ENCODE measurements at places on chromosomes 6 and 20.

DNA sequence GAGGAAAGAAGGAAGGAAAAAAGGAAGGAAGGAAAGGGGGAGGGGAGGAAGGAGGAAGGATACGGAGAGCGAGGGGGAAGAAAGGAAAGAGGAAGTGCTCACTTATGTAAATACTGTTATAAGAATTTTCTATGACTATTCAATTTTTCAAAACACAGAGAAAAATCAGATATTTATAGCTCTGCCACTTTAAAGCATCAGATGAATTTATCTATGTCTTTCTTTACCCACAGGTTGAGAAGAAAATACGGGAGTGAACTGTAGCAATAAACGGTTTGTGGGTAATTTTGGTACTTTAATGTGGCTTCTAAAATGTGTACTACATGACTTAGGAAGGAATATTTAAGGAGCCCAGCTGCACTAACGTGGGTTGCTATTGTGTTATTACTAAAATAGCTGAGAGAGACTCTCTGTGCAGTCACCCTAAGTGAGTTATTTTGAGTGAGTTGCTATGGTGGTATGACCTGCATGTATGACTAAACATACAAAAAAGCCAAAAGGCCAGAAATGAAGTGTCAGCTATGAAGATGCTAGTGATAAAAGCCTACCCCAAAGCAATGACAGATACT lies 225.5 kb downstream of the SOD2 start:
- no peak for DNase-seq

- DNase-seq: no peak
Measured at GRCh38 chr6:47967843-47968242, 143.2 kb downstream of the PTCHD4 start.

GRCh38 chr6:82458147-82458546 lies 94.5 kb downstream of the TPBG start:
- DNase-seq: no peak

DNA sequence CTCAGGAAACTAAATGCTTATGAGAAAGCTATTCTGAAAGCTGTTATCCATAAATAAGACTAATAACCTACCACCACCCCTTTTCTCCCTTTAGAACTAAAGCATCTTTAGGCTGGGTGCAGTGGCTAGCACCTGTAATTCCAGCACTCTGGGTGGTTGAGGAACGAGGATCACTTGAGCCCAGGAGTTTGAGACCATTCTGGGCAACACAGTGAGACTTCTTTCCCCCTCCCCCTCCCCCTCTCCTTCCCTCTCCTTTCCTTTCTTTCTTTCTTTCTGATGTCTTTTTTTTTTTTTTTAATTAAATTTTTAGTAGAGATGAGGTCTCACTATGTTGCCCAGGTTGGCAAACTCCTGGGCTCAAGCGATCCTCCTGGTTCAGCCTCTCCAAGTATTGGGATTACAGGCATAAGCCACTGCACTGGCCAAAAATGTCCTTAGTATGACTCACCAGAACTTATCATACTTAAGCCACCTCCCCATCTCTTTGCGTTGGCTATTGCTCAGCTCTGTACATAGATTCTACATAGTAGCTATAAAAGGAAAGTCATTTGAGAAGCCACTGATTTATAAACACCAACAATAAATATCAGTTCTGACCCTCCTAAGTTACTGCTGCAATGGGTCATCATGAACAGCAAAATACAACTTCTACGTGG lies 54.8 kb upstream of the SPDEF start:
- DNase-seq: peak; percentile 39

GRCh38 chr6:135014353-135014832 lies 40.2 kb downstream of the HBS1L start:
- no peak for DNase-seq

DNA sequence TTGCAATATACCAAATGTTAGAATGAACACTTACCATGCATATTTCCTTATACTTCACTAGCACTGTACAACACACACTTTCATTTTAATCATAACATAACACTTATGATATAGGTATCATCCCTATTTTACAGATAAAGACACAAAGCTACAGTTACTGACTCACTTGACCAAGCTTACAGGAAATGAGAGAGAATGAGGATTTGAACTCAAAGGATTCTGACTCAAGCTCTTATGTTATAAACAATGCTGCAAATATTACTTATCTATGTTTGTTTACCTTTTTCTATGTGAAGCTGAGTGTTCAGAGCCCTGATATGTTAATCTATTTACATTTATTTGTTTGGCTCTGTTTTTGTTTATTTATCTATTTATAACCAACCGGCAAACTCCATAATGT lies 245.4 kb downstream of the PTPRK start:
- peak; percentile 66 for DNase-seq

DNA sequence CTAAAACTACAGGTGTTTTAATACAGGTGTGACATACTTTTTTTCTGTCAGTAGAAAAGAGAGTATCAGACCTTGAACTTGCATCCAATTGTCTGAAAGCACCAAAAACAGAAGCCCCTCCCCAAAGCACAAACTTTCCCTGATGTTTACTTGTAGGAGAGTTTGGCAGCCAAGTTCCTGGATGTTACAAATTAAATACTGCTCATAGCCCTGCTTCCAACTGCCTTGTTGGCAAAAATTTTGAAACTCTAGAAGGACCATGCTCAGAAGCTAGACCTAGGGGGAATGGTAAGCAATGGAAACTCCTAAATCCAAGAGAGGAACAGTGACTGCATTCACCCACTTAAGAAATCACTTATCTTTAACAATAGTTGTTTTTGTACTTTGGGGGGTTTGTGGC lies 17.0 kb upstream of the ARG1 start:
- DNase-seq: no peak

DNA sequence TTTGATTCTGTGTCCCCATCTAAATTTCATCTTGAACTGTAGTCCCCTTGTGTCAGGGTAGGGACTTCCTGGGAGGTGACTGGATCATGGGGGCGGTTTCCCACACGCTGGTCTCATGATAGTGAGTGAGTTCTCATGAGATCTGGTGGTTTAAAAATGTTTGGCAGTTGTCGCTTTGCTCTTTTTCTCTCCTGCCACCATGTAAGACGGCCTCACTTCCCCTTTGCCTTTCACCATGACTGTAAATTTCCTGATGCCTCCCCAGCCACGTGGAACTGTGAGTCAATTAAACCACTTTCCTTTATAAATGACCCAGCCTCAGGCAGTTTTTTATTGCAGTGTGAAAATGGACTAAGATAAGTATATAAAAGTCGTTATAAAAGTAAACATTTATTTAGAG lies 80.5 kb upstream of the SGK1 start:
- DNase-seq: no peak

All from SJSA1 (cell line).